Stimulated activated CD4-positive, alpha-beta T cell treated with anti-CD3 and anti-CD28 coated beads, Interleukin-1b, Interleukin-23, amount 100 ng/mL, for 1 hour (primary cell): ENCODE measurements at places on chromosomes 12 and 14.

DNA sequence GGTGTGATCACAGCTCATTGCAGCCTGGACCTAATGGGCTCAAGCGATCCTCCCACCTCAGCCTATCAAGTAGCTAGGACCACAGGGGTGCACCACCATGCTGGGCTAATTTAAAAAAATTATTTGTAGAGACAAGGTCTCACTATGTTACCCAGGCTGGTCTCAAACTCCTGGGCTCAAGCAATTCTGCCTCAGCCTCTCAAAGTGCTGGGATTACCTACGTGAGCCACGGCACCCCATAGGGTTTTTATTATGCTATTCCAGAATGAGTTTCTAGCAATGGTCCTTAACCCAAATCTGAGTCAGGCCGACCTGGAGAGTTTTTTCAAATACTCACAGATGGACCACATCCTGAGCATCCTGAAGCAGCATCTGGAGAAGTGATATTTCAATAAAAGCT is 159.8 kb downstream of the CPNE8 start:
- no peak for DNase-seq

DNA sequence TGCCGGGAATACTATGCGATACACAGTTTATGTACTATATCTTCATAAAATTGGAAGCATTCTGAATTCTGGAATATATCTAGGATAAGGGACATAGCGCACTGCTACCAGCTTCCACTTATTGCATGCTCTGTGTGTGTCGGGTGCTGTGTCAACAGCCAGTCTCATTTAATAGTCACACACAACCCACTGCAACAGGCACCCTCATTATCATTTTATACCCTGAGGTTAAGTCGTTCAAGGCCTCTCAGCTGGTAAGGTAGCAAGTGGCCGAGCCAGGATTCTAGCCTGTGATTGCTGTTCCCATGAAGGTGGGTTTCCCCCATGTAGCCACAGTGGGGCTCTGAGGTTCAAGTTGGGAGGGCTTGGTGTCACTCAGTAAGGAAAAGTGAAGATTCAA is 7.0 kb downstream of the PPP1R1A start:
- no peak for DNase-seq

DNA sequence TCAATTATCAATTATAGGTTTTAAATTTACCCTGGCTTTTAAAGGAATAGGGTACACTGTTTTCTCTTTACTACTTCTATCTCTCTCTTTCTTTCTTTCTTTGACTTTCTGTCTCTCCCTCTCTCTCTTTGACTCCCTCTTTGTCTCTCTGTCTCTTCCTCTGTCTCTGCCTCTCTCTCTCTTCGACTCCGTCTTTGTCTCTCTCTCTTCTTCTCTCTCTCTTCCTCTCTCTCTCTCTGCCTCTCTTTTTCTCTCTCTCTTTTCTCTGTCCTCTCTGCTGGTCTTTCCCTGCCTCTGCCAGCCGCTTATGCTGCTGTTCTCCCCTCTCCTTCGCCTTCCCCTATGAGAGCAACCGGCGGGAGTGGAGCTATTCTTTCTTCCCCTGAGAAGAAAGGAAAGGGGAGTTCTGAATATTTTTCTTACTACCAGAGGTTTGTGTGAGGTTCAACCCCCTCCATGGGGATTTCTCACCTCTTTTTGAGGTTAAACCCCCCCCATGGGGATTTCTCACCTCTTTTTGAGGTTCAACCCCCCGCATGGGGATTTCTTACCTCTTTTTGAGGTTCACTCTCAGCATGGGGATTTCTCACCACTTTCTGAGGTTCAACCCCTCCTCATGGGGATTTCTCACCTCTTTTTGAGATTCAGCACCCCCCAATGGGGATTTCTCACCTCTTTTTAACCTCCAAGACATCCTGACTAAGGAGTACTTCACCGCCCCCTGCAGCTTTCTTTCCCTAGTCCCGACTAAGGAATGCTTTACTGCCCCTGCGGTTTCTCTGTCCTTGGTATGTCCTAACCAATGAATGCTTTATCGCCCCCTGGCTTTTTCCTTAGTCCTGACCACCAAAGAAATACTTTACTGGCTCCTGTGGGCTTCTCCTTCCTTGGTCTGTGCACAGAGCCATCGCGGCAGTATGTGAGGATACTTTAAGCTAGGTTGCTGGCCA is 27.4 kb upstream of the DDHD1 start:
- DNase-seq = no peak

GRCh38 chr12:11801643-11802042 is 152.2 kb downstream of the ETV6 start:
- DNase-seq = no peak

- DNase-seq = no peak
Measured at GRCh38 chr14:60276347-60276746, 27.3 kb downstream of the PPM1A start.

- no peak for DNase-seq
Measured at GRCh38 chr12:120989687-120990086, 11.3 kb downstream of the HNF1A start.

- DNase-seq = no peak
Measured at GRCh38 chr12:1643043-1643442, 14.0 kb downstream of the WNT5B start.

GRCh38 chr14:54364555-54365415 is 32.0 kb upstream of the CDKN3 start:
- DNase-seq = no peak

- no peak for DNase-seq
Measured at GRCh38 chr14:64612021-64612380, 62.2 kb downstream of the PPP1R36 start.

DNA sequence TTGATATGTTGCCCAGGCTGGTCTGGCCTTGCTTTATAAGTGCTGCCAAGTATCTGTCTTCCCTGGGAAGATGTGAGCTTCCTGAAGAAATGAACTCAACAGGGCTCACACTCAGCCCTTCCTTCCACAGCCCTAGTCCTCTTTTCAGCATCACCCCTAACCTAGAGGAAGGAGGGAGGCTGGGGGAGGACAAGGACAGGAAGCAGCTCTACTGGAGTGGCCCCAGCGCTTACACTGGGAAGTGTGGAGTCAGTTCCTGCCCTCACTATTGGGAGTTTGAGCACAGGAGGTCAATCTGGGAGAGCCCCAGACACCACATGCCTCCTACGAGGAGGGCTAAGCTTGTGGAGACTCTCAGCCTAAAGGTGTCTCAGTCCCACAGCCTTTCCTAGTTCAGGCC is 16.8 kb downstream of the GALNT6 start:
- no peak for DNase-seq

DNA sequence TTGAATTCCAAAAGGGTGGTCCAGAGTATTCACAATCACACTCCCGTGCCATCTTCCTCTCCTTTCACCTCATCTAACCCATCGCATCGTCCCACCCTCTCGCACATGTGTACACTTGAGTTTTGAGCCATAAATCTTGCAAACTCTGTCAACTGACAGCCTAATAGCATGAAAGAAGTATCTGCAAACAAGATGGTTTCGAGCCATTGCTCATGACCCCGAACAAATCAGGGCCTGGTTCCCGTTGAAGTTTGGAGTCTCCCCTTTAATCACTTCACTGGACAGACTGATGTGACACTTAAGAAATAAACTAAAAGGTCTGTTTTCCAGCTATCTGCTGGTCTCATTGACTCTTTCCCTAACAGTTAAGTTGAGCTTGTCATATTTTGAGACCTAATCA is 223.6 kb upstream of the SOX5 start:
- DNase-seq = no peak

DNA sequence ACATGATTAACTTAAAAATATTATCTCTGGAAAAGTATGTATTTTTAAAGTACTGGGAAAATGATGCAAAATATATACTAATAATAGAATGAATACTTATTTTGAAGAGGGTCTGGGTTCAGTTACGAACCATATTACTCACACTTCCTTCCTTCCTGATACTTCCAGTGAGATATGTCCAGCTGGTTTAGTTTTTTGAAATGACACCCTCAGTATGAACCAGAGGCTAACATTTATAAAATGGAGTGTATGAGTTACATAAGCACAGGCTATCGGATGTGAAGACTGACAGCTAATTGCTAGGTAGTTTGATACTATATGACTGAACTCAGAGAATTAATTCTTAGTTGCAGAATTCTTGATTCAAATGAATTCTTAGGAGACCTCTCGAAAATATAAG is 122.9 kb downstream of the OTOGL start:
- DNase-seq = no peak
